ENCODE measurements at places on chromosomes 7 and 10.

GRCh38 chr10:1414893-1415292 is 322.4 kb downstream of the ADARB2 start:
- DNase-seq, result no peak

GRCh38 chr7:116526897-116527296 is 2.1 kb downstream of the CAV1 start:
- no peak for DNase-seq

GRCh38 chr10:44564790-44565189 is 179.9 kb upstream of the CXCL12 start:
- no peak for DNase-seq

GRCh38 chr7:97506728-97507127 is 225.2 kb upstream of the TAC1 start:
- no peak for DNase-seq

GRCh38 chr10:69960988-69961880 is 91.4 kb upstream of the MACROH2A2 start:
- peak; percentile 29 for DNase-seq

DNA sequence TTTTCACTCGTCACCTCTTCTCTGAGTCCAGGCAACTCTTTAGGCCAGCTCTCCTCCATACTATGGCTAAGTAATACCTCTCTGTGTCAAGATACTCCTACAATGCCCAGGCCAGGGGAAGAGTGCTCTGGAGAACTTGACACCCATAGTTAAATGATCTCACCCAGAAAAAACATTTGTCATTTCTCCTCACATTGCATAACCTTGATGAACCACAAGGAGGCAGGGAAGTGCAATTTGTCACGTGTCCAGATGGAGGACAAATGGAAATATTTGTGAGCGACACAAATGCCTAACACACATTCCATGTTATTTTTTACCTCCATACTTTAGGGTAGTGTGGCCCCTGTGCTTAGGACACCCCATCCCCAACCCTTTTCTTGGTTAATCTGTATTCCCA is 78.3 kb downstream of the HTR7 start:
- DNase-seq, result peak; percentile 76

- DNase-seq, result no peak
Measured at GRCh38 chr7:2158331-2159175, 74.2 kb downstream of the MAD1L1 start.

GRCh38 chr7:94276027-94276426 is 118.7 kb upstream of the COL1A2 start:
- DNase-seq, result no peak

DNA sequence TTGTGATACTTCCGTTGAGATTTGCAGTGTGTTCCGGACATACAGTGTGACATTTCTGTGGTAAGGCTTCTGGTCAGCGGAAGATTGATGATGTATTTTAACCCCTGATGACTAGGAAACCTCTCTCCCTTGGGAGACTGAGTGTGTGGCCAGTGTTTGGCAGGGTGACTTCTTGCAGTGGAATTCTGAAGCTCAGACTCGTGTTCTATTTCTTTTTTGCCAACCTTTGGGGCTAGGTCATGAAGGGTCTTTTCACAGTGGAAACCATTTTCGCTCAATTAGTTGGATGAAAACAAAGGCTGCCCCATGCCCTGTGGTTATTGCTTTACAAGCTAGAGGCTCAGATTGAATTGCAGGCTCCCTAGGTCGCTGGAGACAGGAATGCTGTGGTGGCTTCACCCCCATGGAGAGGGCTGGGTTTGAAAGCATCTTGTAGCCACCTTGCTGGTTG is 288.9 kb downstream of the BBS9 start:
- no peak for DNase-seq

- DNase-seq, result no peak
Measured at GRCh38 chr10:29584436-29584835, 50.3 kb downstream of the SVIL start.

GRCh38 chr10:98209441-98209840 is 58.6 kb downstream of the LOXL4 start:
- no peak for DNase-seq

DNA sequence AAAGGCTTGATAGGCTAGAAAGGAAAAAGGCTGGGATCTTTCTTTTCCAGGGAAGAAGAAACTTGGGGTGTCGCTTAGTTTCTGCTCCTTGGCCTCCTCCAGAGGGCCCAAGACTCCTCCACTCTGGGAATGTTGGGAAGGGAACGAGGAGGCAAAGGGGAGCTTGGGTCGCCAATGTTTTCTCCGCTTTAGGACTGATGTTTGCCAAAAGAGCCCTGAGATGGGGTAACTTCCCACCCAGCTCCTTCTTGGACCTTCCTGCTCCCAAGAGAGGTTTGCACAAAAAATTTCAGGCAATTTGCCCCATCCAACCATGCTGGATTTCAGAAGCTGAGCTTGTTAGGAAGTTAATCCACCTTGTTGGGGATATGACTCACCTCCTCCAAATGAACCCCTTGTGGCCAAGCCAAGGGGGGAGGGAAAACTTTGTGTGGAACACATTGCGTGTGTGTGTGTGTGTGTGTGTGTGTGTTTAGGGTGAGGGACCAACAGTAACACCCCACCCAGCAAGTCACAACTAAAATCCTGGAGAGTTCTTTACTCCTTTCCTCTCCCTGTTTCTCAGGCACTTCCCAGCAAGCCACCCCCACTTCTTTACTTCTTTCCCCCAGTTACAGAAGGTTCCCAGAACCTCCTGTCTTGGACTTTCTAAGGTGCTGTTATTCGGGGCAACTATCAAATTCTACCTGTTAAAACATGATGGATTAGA is 8.7 kb upstream of the HOXA2 start:
- DNase-seq, result no peak

DNA sequence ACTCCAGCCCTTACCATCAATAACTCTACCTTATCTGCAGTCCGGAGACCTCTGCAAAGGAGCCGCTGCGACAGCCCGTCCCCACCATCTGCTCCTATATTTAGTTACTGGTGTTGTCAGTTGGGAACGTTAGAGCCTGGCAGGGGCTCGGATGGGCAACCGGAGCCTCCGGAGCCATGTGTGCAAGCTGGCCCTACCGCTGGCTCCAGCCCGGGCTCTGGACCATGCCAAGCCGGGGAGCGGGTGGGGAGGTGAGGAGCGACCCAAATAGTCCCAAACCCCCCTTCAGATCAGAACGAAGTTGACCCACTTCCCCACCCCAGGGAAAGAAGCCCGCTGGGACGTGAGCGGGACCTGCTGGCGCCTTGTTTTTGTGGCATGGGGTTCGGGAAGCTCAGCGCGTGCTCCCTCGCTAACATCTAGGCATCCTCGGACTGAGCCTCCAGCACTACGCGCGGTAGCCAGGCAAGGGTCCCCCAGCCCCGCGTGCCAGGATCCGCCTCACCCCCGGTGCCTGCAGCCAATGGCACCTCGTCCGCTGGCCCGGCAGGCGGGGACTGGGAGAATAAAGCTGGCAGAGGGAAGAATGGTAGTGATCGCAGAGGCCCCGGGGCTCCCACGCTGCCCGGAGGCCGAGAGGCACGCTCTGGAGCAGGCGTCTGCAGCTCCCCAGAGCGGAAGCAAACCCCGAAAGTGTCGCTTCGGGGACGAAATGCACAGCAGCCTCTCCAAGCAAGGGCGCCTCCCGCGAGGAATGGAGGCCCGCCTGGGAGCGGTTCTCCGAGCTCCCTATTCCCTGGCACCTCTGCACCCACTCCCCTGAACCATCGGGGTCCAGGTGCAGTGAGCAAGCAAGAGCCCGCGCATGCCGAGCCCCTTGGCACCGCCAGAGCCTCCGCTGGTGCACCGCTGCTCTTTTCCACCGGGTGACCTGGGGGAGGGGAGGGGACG is 679 bp downstream of the LRRC20 start:
- peak; percentile 53 for DNase-seq

GRCh38 chr10:75620356-75620755 is 188.9 kb downstream of the LRMDA start:
- peak; percentile 42 for DNase-seq

DNA sequence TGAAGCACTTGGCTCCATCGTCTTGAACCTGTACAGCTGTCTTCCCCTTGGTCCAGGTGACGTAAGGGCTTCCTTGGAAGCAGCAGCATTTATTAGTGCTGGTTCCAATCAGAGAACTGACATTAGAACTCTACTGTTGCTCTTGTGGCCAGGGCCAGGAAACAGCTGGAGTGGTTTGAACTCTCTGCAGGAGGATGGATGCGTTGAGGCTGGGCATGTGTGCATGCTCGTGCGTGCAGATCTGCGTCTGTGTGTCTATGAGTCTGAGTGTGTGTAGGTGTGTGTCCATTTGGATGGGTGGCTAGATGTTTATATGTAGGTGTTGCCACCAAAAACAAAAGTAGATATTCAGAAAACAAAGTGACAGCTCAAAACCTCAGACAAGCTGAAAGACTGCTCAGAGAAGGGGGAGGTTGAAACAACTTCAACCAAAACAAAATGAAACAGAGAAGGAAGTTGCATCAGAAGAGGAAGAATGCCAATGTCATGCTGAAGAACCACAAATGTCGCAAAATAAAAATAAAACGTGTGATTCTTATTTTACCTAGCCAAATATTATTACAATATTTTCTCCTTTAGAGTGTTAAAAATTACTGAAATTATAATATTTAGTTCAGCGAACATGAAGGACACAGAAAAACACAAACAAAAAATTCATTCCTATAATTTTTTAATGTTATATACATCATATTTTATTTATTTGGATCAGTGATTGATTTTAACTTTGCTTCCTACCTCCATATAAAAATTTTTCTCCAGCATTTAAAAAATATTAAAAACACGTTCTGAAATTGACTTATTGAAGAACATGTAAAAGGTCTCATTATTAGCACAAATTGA is 96.1 kb upstream of the MKLN1 start:
- DNase-seq, result peak; percentile 79

DNA sequence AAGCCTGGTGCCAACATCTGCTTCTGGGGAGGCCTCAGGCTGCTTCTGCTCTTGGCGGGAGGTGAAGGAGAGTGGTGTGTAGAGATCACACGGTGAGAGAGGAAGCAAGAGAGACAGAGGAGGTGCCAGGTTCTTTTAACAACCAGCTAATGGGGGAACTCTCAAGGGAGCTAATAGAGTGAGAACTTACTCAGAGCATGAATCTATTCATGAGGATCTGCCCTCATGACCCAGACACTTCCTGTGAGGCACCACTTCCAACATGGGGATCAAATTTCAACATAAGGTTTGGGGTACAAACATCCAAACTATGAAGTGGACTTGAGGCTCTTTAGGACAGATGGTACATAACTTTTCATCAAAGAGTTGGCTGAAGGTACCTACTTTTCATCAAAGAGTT is 5.1 kb upstream of the ZNF32 start:
- DNase-seq, result no peak

DNA sequence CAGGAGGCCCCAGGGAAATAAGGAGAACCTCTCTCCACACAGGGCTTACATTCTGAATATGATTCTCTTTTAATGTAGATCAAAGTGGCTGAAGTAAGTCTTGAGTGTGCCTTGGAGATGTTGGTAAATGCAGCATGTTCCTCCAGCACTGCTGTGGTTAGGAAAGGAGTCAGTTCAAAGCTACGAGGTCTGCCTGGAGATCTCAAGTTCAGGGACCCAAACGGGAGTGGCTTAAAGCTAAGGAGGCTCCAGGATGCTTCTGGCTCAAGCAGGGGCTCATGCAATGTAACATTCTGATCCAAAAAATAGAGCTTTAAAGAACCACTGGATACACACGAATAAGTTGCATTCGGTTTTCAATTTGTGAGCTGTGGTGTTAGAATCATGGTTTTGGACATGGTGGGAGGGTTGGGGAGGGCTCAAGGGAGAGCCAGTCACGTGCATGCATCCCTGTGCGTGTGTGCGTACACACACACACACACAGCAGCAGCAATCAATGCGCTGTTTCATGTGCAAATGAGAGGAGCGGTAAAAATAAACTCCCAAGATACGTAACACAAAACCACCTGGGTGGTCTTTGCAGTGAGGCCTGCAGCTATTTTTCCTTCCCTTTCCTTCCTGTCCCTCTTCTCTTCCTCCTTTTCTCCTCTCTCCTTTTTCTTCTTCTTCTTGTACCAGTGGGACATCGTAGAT is 70.5 kb downstream of the AOAH start:
- DNase-seq, result no peak

GRCh38 chr10:11012421-11013295 is 5.0 kb upstream of the CELF2 start:
- peak; percentile 66 for DNase-seq

DNA sequence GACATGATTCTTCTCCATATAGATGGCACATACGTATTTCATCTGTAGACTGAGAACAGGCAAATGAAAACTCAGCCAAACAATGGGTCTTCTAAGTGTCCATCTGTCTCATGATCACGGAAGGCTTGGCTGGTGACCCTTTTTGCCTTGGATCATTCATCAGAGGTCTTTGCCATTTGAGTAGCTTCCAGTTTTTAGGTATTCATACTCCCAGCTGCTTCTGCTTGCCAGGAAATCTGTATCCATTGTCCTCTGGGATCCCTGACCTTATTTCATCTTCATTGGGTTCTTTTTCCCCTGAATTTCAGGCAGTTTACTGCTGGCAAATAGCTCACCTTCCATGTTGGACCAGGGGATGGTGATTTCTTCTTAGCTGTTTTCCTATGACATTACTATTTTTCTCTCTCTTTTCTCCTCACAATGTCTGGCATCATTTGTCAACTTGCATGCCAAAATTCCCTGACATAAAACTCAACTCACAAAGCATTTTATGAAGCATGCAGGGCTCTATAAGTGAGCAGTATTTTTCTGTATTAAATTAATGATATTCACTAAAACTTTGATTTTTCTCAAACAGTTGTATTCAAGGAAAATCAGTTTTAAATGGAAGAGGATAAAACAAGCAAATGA is 241.2 kb downstream of the DNAJB9 start:
- no peak for DNase-seq

DNA sequence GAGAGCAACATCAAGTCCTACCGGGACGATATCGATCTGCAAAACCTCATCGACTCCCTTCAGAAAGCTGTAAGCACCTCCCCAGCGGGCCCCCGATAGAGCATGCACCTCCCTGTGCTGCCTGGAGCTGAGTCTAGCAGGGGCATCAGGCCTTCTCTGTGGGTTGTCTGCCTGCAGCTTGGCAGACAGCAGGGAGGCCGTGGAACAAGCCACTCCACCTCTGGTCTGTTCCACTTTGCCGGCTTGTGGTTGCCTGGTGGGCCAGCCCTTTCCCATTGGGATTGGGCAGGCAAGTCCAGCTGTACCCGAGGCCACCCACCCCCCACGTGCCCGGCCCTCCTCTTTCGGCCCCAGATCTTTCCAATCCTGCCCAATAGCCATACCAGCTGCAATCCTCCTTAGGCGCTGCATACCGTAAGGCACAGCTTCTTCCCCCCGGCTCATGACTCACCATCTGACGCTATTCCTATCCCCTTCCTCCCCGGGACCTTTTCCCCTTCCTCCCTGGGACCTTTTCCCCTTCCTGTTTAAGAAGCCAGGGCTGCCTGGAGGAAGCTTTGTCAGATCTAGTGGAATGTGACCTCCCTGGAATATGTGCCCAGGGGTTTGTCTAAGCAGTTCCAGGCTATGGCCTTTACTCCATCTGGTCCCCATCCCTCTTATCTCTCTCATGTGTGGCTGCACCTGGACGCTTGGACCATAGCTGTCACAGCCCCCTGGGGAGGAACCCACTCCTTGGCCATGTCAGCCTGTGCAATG is 28.1 kb upstream of the SH2D4B start:
- DNase-seq, result peak; percentile 64

DNA sequence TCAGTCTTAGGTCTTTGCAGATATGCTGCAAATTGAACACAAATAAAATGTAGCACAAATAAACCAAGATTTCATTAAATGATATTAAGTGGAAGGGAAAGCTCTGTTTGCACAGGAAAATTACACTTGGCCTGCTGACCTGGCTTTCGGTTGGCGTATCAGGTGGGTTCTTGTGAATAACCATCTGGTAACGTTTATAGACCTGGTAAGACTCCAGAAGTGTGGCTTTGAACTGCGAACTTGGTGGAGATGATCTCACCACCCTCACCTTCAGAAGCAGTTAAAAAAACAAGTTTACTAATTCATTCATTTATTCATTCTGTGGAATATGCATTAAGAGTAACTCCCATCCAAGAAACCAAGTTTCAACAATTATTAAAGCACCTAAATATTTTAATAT is 28.1 kb downstream of the ATE1 start:
- no peak for DNase-seq

Data from inflammatory macrophage (primary cell).